EH (cell line): ENCODE measurements at places on chromosomes 1 and 21.

DNA sequence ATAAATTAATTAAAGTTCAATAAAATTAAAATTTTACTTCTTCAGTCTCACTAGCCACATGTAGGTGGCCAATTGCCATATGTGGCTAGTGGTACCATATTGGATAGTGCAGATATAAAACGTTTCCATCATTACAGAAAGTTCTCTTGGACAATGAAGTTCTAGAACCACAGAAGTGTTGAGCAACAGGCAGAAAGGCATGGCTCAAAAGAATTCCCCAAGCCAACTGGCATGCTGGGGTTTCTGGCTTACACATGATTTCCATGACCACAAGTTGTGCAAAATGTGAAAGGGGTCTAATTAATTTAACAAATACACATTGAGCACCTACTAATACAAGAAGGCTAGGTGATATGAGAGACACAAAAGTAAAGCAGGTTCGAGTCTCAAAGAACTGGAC is 72.2 kb upstream of the CDC42BPA start:
- no peak for DNase-seq

DNA sequence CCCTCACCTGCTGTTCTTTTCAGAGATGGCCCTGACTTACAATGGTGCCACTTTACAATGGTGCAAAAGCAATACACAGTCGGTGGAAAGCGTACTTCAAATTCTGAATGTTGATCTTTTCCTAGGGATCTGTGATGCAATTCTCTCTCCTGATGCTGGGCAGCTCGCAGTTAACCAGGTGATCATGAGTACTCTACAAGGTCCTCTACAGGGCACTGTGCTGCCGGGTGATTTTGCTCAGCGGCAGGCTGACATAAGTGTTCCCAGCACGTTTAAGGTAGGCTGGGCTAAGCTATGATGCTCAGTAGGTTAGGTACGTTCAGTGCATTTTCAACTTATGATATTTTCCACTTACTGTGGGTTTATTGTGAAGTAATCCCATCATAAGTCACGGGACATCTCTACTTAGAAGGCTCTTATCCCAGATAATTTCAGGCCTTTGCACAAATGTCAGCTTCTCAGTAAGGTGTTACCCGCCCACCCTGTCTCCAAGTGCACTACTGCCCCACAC is 126.5 kb downstream of the KCNN3 start:
- no peak for DNase-seq

GRCh38 chr1:89771991-89772560 is 48.8 kb upstream of the LRRC8D start:
- no peak for DNase-seq

- DNase-seq = no peak
These were observed 39.5 kb downstream of the ANP32E start for GRCh38 chr1:150196417-150196816.

DNA sequence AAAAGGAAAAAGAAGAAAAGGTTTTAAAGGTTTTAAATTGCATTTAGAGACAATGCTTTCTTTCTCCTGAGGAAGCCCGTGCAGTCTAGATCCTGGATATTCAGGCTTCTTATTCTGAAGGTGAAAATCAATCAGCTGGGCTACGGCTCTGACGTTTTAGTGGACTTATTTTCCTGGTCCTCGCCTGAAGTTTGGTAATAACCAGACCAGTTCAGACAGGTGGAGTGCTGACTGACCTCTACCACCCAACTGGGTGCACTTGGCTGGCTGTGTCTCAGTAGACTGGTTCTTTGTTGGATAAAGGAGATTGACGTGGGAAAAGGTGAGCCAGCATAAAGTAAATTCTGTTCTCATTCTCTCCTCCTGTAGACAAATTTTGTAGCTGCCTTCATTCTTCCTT is 7.2 kb upstream of the ATP1A1 start:
- no peak for DNase-seq

GRCh38 chr1:89931964-89932363 is 62.9 kb upstream of the ZNF326 start:
- DNase-seq = no peak

- DNase-seq = peak; percentile 92
These were observed 8.7 kb upstream of the E2F2 start for GRCh38 chr1:23539698-23540266.

DNA sequence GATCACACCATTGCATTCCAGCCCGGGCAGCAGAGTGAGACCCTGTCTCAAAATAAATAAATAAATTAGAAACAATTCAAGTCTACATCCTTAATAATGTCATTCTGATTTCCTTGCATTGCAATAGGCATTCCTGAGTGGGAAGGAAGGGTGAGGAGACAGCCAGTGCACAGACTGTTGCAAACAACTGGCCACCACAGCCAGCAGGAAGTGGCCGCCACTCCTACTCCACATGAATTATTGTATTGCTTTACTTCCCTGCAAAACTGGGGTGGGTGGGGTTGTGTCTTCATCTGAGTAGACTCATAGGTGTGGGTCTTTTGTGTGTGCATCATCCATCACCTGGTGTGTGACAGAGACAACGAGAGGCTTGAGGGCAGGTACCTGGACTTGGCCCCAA is 60.1 kb downstream of the OPTC start:
- DNase-seq = peak; percentile 45

DNA sequence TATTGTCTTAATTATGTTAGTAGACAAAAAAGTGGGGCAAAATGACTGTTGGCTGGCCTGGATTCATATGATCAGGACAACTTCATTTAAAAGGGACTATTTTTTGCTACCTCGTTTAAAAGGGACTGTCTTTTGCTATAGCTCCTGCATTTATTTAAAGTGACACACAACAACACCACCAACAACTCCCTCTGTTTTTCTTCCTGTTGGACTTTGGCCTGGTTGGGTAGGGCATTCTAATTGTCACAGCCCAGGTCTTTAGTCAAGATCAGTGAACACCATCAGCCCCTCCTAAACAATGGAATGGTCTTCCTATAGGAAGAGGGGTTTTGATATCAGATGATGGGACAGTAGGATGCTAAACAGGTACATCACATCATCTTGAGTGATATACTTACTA is 241.8 kb downstream of the GPR52 start:
- no peak for DNase-seq

- no peak for DNase-seq
These were observed 27.9 kb downstream of the MRPL37 start for GRCh38 chr1:54227891-54228310.

- DNase-seq = peak; percentile 3
These were observed 90.1 kb downstream of the PKN2 start for GRCh38 chr1:88774151-88774556.

GRCh38 chr1:21509351-21510112 is at the start of gene ALPL:
TSS of gene ALPL (plus strand) at chr1:21509423. CDS start at chr1:21554082, 44,659 bp downstream.
- no peak for DNase-seq

DNA sequence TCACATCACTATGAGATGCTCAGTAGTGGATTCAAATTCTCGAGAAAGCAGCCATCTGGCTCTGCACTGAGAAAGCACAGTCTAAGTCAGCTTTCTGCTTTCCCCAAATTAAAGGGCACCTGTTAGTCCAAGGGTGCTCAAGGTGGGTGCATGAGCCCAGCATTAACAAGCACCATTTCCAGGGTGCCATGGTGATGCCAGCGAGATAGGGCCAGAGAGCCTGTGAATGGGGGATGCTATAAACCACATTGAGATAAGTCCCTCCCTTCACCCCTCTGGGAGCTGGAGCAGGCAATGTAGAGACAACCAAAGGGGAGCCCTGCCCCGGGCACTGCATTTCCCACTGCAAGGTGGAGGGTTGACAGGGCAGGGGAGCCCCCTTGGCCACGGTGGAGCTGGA is 568.2 kb downstream of the AJAP1 start:
- no peak for DNase-seq

- DNase-seq = no peak
These were observed 3.7 kb upstream of the KLF18 start for GRCh38 chr1:44144962-44145756.

DNA sequence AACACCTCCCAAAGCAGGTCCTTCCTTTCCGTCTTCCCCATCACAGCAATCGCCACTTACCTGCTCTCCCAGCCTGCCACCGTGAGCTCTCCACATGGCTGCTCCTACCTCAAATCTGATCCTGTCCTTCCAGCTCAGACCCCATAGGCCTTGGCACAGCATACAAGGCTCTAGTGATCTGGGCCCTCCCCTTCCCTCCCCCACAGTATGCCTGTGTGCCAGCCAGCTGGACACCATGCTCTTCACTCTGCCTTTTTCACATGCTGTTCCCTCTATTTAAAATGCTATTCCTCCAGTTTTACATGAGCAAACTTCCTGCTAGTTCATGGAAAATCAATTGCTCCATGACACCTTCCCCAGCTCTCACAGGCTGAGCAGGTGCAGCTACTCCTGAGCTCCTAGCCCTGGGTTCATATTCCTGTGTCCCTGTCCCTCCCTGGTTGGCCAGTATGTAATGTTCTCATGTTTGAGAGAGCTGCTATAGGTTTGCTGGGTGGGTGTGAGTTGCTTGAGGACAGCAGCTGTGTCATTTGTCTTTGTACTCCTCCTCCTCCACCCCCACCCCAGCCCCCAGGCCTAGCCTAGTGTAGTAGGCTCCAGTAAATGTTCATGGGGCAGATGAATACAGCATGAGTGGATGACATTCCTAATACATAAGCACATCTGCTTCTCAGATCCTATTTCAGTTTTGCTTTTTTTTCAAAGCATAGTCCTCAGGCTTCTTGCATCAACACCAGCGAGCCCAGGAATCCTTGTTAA is 6.3 kb upstream of the TNNT2 start:
- DNase-seq = peak; percentile 95

DNA sequence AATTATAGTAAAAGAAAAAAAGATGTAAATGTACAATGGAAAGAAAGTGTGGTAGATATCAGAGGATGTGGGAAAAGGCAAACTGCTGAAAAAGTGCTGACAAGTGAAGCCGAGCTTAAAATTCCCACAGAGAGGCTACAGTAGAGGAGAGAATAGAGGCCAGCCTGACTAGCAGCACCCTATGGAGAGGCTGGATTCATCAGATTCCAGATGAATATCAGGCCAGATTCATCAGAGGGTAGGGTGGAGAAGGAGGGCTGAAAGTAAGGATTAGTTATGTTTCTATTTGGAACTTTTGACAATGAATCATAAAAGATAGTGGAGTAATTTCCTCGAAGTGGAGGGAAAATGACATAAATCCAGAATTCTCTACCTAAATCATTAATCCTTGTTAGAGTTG is 60.4 kb upstream of the NEK7 start:
- DNase-seq = peak; percentile 64

GRCh38 chr1:8281843-8282509 is 35.9 kb upstream of the SLC45A1 start:
- peak; percentile 22 for DNase-seq
